ENCODE measurements at places on chromosomes 12 and 14. TPM values are rescaled to one million over a fixed set of nuclear protein-coding genes. Genes with fewer than 3 reads are reported as not detected.

WSCD2 gene
- not detected for total RNA-seq

NGB gene
- not detected for total RNA-seq

GLIPR1L1 gene
- not detected for total RNA-seq

DBX2 gene
- not detected for total RNA-seq

GPRC5A gene
- total RNA-seq, result 18.7 TPM

MIP gene
- 0.15 TPM for total RNA-seq

PITPNM2 gene
- total RNA-seq, result 20.2 TPM

OR5AU1 gene
- not detected for total RNA-seq

KCNMB4 gene
- 2.2 TPM for total RNA-seq

SRRM4 gene
- total RNA-seq, result not detected

LPAR5 gene
- total RNA-seq, result not detected

TAS2R14 gene
- total RNA-seq, result 5.5 TPM

NRXN3 gene
- 0.92 TPM for total RNA-seq

FAM222A gene
- total RNA-seq, result 1.0 TPM

FAIM2 gene
- not detected for total RNA-seq

RTN1 gene
- 3.7 TPM for total RNA-seq

FAM186B gene
- 0.12 TPM for total RNA-seq

NOVA1 gene
- 4.5 TPM for total RNA-seq

ESR2 gene
- 0.05 TPM for total RNA-seq
